CMK (cell line): ENCODE measurements at places on chromosomes 2 and 18.
A peak's percentile ranks its signal among the peaks of the same experiment; 100 is the strongest.

GRCh38 chr18:59423259-59423658 is 64.2 kb upstream of the LMAN1 start:
- no peak for DNase-seq

- DNase-seq, result no peak
Measured at GRCh38 chr2:17515652-17516051, 2.6 kb downstream of the RAD51AP2 start.

- no peak for DNase-seq
Measured at GRCh38 chr2:226227341-226227740, 572.3 kb downstream of the IRS1 start.

GRCh38 chr2:49857371-49858112 is 703.2 kb upstream of the FSHR start:
- DNase-seq, result no peak

GRCh38 chr2:234796045-234796591 is 155.7 kb upstream of the SH3BP4 start:
- no peak for DNase-seq

DNA sequence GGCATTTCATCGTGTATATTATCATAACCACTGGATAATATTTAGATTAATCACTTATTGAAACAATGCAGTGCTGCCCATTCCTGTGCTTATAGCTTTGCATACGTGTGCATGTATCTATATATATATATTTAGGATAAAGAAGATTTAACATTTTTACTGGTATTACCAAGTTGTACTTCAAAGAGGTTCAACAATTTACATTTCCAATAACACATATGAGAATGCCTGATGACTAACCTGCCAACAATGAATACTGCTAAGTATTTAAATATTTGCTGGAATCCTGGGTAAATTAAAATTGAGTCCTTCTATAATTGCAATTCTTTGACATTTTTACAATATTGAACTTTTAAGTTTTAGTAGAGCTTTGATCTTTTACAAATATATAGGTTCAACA is 111.4 kb downstream of the SLC39A10 start:
- DNase-seq, result no peak

- no peak for DNase-seq
Measured at GRCh38 chr2:205681401-205682238, 681 bp upstream of the NRP2 start.

- no peak for DNase-seq
Measured at GRCh38 chr18:45589356-45590035, 25.8 kb upstream of the SLC14A2 start.

DNA sequence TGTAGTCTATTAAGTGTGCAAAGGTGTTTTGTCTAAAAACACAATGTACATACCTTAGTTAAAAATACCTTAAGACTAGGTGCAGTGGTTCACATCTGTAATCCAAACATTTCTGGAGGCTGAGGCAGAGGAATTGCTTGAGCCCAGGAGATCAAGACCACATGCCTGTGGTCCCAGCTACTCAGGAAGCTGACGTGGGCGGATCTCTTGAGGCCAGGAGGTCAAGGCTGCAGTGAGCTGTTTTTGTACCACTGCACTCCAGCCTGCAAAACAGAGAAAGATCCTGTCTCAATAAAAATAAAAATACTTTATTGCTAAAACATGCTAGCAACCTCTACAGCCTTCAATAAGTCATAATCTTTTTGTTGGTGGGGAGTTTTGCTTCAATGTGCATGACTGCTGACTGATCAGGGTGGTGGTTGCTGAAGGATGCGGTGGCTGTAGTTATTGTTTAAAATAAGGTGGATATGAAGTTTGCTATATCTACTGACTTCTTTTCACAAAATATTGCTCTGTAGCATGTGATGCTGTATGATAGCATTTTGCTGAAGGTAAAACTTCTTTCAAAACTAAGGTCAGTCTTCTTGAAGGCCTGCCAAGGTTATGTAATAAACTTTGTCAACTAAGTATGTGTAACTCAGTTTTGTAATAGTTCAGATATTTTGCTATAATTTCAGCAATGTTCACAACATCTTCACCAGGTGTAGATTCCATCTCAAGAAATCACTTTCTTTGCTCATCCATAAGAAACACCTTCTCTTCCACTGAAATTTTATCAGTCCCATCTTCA is 1238.0 kb upstream of the NRXN1 start:
- DNase-seq, result peak; percentile 2

DNA sequence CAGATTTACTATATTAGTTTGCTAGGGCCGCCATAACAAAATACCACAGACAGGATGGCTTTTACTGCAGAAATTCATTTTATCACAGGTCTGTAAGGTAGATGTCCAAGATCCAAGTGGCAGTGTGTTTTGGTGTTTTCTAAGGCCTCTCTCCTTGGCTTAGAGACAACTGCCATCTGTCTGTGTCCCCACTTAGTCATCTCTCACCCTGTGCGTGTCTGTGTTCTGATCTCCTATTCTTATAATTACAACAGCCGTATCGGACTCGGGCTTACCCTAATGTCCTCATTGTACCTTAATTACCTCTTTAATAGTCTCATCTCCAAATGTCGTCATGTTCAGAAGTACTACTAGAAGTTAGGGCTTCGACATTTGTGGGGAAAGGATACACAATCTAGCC is 362.3 kb upstream of the CDH19 start:
- no peak for DNase-seq

GRCh38 chr2:198072655-198073054 is 268.3 kb downstream of the PLCL1 start:
- no peak for DNase-seq
